Prostate gland (tissue), 2 donors: ENCODE measurements at places on chromosomes 11 and 22. TPM values are rescaled to one million over a fixed set of nuclear protein-coding genes. Genes with fewer than 3 reads are reported as not detected.

INPPL1 gene
- total RNA-seq = 142 TPM

THAP12 gene
- 26.6 TPM for total RNA-seq

GRCh38 chr22:19187716-19188563 is 9.4 kb upstream of the SLC25A1 start:
- DNase-seq = no peak

DNA sequence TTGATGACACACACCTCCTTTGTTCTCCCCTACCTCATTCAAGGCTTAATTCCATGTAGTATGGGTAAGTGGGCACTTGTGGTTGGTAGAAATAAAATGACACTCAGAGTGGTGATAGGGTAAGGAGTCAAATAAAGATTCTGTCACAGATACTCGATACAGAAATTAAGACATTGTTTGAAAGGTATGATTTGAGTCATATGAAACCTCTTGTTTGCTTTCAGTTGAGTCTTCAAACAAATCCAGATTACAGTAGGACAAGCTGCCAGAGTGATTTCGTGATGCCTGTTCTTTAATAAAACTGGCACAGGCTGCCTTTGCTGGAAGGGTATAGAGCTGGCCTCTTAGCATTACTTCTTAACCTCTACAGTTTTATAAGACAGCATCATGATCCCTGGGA is 182.4 kb downstream of the SPON1 start:
- no peak for DNase-seq

DNA sequence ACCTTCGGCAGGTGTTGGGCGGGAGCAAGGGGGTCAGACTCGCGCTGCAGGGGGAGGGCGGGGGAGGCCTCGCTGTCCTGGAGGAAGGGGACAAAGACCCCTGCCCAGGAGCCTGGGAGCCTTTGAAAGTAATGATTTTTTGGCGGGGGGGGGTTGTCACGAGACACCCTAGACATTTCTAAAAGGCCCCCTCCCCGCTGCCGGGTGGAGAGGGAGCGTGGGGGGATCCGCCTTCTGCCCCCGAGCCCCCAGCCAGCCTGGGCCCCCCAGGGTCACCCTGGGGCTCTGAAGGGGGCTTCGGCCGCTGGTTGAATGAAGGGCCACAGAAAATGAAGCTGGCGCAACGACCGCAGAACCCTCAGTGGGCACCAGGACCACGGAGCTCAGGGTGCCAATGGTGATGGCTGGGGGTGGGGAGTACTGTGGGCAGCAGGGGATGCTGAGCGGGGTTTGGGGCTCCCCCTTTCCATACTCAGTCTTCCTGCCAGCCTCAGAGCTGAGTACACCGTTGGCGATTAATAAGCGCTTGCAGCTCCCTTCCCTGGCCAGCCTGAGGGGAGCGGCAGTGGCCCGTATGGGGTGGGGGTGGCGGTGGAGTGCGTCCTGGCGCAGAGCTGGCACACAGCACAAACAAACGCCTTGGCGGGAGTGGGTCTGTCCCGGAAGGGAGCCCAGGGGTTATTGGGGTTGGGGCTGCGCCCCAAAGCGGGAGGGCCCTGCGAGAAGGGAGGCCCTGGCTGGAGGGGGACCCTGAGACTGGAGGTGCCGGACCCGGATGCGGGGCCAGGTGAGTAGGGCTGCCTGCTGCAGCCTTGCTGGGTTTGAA is 1.2 kb upstream of the DUSP8 start:
- DNase-seq = no peak

DNA sequence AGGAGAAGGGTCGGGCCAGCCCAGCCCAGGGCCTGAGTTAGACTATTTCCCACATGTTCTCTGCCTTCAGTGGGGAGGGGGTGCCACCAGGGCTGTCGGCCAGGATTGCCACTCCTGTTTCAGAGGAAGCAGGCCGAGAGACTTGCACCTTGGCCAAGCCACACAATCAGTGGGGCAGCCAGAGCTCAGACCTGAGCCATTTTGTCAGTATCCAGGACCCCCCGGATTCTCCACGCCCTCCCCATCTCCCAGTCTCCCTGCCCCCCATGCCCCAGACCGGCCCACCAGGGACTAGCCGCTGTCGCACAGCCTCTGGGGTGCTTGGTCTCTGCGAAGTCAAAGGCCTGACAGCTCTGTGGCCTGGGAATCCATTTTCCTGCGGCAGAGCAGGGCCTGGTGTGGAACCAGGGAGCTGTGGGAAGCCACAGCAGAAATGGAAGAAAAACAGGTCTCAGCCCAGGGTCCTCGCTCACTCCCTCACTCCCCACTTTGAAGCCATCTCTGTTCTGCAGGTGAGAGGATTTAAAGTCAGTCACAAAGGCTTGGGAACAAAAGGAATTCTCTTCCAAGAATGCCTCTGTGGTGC is 25.5 kb upstream of the MGAT3 start:
- no peak for DNase-seq
